ENCODE measurements at places on chromosomes 4 and X.
A peak's percentile ranks its signal among the peaks of the same experiment; 100 is the strongest.

GRCh38 chr4:109947457-109947856 is 34.8 kb downstream of the EGF start:
- DNase-seq = no peak

GRCh38 chr4:85381968-85382367 is 93.0 kb upstream of the ARHGAP24 start:
- no peak for DNase-seq

- DNase-seq = no peak
Observed at GRCh38 chr4:36716874-36717273, 435.5 kb downstream of the DTHD1 start.

GRCh38 chrX:135927897-135928296 is 34.4 kb downstream of the SAGE1 start:
- DNase-seq = no peak

DNA sequence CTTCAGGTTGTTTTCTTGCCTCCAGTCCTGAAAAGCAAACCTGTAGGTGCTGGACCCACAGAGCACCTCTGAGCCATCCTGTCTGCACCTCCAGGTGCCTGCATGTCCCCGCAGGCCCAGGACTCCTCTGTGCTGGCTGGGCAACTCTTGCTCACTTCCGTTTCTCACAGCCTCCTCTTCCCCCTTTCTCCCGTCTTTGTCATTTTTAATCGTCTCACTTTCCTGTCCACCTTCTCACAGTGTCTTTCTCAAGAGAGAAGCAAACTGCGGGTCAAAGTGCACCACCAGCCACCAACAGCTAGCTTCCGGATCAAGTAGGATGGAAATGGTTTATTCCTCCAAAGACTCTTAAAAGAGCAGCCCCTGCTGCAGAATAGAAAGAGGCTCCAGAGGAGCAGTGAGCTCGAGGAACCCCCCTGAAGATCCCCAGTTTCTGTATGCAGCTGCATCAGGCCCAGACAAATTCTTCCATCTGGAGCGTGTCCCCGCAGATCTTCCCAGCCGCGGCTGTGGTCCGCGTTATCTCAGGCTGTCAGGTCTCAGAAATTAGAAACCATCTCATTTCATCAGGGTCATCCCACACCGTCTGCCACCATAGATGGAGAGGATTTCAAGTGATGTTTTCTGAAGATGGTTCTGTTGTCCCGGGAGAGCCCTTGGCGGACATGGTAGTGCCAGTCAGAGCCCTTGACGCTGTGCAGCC is 87.7 kb downstream of the FHDC1 start:
- no peak for DNase-seq

DNA sequence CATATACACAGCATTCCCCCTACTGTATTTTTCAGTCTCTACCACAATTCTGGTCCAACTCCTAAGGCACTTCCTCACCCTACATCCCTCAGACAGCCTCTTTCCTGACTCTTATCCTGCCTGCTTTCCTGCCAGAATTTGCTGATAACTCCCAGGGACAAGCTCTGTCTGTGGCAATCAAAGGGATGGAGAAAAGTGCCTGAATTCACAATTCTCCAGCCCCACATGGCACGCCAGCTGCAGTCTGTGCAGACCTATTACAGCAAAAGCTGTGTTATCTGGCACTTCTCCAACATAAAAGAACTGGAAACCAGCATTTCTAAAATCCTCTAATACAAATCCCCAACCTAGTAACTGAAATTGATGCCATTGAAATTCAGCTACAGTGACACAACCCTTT is 404.8 kb downstream of the KLHL13 start:
- no peak for DNase-seq

DNA sequence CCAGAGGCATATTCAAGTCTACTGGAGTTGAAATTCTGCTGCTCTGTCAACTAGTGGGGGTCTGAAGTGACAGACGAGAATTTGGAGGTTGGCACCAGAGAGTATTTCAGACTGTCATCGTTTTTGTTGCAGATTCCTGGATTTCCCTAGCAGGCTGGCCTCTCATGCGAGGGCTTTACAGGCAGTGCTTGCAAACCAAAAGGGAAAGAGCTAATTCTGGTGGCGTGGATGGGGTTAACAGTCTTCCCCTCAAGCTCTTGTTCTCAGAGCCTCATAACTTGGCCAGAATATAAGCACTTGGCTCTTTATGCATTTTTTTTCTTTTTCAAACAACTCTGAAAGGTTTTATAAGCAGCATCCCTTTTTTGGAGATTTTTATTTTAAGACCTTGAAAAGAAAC is at the start of gene SPARCL1:
Gene SPARCL1 (minus strand): TSS at position 190 of the 400 bp plus-strand sequence. CDS start 29,802 bp downstream, outside the sequence.
- no peak for DNase-seq

DNA sequence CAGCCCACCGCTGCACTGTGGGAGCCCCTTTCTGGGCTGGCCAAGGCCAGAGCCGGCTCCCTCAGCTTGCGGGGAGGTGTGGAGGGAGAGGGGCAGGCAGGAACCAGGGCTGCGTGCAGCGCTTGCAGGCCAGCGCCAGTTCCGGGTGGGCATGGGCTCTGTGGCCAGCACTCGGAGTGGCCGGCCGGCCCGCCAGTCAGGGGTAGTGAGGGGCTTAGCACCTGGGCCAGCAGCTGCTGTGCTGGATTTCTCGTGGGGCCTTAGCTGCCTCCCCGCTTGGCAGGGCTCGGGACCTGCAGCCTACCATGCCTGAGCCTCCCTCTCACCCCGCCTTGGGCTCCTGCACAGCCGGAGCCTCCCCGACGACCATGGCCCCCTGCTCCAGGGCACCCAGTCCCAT is 45.2 kb downstream of the RXFP1 start:
- no peak for DNase-seq

DNA sequence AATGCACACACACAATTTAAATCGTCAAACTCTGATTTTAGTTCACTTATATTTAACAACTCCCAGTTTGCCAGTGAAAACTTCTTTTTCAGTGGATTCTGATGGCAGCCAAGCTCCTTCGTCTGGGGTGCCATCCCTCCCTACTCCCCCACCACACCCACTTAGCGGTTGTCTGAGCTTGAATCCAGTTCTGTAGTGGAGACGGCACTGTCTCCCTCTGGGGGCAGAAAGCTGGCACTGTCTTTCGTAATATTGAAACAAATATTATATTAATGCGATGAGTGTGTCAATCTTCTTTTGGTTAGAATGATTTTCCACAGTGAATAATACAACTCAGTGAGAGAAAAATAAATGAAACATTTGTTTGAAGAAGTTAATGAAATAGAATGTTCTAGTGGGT is 5.4 kb downstream of the MEPE start:
- DNase-seq = peak; percentile 62

GRCh38 chr4:155208258-155209054 is at the start of gene NPY2R:
Gene NPY2R, plus strand, starts transcription at chr4:155208636. Its CDS starts 5,304 bp downstream, at chr4:155213940.
- DNase-seq = no peak

GRCh38 chr4:140497747-140498636 is at the start of gene MGAT4D:
Gene MGAT4D, minus strand, starts transcription at chr4:140498293. Its CDS starts 71 bp downstream, at chr4:140498222.
- DNase-seq = no peak

GRCh38 chr4:56417396-56417795 is 18.0 kb downstream of the PPAT start:
- no peak for DNase-seq

- DNase-seq = no peak
Observed at GRCh38 chr4:68110441-68110840, 19.2 kb downstream of the TMPRSS11F start.

DNA sequence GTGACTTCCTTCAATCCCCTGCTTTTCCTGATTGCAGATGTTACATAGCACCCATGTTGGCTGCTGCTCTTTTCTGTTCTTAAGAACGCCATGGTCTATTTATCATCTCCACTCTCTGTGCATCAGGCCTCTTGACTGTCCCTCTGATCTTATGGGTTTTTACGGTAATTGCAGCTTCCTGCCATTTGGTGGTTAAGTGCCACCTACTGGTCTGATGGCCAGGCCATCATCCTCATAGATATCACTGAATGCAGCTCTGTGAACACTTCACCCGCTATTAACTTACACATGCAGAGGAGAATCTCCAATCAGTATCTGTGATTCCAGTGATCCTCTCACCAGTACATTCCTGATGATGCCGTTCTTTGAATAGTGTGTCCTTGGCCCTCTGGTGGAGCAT is 382.4 kb downstream of the TRAM1L1 start:
- no peak for DNase-seq

DNA sequence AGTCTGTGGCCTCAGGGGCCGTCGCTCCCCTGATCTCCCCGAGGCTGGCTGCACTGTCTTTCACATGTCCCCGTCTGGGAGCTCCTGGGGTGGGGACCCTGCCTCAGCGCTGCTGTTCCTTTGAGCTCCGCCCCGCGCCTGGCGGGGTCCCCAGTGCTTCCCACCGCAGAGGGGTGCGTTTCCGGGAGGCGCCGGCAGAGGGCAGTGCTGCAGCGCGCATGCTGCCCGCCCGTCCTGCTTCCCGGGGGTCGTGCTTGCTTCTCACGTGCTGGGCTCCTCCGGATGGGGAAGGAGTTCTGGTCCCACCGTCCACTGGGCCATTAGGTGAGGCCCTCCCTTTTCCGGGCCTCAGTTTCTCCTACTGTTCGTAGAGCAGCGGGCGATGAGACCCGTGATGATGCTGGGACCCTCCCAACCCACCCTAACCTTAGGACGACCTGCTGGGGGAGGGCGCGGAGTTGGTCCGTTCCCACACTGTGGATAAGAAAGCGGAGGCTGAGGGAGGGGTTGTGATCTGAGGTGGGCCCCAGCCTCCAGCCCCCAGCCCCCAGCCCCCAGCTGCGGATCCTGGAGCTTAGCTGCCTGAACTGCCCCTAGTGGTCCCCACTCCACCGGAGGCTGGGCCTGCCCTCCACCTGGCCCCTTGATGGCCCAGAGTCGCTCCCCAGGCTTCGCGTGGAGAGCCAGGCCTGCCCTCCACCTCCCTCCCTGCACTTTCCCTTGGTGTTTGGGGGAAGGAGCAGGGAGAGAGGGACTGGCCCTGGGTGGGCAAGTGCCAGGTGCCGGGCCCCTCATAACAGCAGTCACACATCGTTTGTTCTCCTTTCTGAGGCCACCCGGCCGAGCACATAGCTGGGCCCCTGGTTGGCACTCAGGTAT is 15.3 kb downstream of the CPZ start:
- no peak for DNase-seq

DNA sequence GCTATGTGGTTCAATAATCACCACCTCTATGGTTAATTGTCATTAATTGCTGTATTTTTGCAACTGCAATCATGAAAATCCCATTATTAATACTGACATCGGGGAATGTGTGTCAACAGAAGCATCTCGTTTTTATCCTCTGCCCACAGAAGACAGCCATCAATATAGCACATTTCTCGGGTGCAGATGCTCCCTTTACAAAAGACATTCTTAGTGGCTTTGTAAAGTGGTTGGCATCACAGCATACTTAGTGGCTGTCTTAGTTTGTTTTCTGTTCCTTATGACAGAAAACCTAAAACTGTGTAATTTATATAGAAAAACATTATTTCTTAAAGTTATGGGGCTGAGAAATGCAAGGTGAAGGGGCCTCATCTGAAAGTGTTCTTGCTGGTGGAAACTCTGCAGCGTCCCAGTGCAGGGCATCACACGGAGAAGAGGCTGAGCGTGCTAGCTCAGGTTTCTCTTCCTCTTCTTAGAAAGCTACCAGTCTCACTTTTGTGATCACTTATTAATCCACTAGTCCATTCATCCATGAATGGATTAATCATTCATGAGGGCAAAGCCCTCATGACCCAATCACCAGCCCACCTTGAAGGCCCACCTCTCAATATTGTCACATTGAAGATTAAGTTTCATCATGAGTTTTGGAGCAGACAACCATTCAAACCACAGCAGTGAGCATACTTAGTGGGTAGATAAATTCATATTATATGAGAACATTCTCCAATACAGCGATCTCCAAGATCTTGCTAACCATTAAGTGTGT is 1067.7 kb upstream of the PABPC4L start:
- no peak for DNase-seq

GRCh38 chr4:147571036-147571770 is 46.0 kb upstream of the TMEM184C start:
- no peak for DNase-seq

DNA sequence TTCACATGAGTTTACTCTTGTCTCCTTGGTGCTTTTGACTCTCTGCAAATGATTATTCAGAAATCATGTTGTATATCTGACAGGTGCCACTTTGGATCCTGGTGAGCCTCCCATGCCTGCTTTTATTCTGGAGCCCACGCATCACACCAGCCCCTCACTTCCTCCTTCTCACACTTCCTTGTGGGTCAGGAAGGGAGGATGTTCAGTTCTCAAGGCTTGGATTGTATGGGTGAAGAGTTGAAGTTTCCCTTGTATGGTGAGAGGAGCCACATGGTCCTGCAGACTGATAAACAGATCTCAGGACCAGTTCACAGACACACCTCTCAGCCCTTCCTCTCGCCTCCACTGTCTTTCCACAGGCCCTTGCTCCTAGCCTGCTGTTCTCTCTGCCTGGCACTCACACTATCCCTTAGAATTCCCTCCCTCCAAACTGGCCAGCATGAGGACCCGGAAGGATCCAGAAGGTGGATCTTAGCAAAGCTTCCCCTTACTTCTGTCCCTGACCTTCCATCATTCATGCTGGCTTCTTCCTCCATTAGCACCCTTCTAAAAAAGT is 92.1 kb downstream of the STK32B start:
- no peak for DNase-seq
